ENCODE measurements at places on chromosomes 5 and 9.

DNA sequence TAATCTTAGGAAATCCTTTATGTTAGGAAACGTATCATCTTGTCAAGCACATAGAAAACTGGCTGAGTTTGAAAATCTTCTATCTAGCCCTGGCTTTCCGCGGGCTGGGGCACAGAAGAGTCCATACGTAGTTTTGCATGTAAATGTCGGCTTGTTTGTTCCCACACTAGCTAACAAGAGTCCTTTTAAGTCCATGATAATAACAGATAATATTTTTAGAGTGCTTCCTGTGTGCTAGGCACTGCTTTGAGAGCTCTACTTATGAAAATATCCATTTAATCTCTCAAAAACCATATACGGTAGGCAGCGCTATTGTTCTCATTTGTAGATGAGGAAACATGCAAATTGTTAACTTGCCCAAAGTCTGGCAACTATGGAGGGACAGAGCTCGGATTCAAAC is 40.5 kb downstream of the FYB1 start:
- no peak for DNase-seq

DNA sequence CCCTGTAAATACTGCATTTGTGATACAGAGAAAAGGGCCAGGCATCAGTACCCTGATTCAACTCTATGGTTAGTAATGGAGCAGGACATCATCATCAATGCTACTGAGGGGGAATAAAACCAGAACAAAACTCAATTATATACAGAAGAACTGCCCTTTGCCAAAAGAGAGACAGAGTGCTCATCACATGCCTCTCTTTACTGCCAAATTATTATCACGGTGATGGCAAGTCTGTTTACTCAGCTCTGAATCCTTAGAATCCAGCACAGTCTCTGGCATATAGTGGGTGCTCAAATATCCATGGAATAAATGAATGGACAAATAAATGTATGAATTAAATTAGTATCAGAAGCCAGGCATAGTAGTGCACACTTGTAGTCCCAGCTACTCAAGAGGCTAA is 130.2 kb downstream of the TTC39B start:
- no peak for DNase-seq

DNA sequence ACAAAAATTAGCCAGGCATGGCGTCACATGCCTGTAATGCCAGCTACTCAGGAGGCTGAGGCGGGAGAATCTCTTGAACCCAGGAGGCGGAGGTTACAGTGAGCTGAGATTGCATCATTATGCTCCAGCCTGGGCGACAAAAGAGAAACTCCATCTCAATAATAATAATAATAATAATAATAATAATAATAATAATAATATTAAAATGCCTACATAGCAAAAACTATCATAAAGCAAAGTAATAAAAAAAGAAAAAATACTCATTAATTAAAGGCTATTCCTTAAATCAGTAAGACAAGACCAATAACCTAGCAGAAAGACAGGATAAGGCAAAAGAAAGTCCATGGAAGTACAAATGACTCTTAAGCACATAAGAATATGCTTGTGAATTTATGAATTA is 50.0 kb downstream of the MRPS27 start:
- no peak for DNase-seq

DNA sequence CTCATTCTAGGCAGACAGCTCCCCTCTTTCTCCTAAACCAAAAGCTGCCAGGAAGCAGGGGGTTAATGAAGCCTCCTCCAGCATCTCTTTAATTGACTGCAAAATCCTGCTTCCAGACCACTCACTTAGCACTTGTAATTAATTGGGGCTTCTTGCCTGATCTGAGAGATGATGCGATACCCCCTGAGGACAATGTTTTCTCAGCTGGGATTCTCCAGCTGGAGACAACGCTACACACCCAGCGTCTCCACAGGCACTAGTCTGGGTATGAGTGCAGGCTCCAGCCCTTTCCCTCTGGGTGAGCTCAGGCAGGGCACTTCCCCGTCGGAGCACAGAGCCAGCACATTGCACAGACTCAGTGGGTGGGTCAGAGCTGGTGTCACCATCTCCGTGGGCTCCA is 16.1 kb downstream of the CPLX2 start:
- DNase-seq, result no peak

DNA sequence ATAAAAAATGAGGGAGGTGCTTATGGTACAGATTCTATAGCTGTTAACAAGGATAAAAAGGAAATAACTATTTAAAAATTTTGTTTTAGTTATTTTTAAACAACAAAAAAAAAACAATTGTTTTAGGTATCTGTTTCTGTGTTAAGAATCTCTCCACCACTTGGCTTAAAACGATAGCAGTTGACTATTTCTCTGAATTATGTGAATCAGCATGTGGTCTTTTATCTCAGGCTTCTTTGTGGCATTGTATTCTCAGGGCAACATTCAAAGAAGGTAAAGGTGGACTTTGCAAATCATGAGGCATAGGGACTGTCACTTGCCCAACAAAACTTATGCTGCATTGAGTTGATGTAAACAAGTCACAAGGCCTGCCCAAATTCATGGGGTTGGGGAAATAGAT is 55.2 kb downstream of the ERBIN start:
- no peak for DNase-seq

DNA sequence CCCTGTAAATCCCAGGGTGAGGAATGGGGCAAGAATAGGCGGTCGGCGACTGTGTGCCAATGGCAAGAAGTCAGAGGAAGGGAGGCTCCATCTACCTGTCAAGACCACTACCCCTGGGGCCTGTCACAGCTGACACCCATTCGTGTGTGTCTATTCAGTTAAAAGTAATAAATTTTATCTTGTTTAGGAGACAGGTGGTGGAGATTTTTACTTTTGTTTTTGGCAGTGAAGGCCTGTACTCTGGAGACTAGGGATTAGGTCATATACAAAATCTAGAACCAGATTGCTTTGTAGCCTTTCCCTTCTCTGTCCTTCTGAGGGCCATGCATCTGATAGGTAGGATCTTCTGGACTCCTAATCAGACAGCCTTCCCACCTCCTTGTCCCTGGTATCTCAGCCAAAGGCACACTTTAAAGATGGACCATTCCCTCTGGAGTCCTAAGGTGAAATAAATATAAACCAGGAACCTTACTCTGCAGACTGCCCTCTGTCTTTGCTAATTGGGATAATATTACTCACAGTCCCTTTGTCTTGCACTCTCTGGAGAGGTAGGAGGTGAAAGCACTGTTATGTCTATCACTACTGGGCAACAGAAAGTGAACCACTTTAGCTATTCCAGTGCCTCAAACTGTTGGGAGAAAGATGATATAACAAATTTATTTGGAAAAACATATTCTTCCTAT is 213.2 kb upstream of the ACTBL2 start:
- DNase-seq, result no peak

DNA sequence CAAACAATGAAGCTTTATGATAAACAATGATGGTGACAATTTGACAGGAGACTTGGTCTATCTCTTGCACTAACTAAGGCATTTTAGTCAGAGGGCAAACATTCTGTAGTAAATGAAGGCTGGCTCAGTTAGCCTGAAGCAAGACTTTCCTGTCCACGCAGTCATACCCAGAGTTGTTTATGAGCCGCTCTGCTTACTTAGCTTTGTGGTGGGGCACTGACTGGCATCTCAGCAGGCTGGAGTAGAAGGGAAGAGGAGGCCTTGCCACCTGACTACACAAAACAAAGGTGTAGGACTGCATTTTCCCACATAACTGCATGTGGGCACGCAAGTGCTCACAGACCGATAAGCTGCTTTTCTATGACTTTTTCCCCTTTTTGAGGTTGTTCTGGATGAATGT is 133.7 kb upstream of the EPB41L4A start:
- no peak for DNase-seq

- no peak for DNase-seq
Observed at GRCh38 chr5:2193542-2194235, 311.0 kb upstream of the IRX4 start.

DNA sequence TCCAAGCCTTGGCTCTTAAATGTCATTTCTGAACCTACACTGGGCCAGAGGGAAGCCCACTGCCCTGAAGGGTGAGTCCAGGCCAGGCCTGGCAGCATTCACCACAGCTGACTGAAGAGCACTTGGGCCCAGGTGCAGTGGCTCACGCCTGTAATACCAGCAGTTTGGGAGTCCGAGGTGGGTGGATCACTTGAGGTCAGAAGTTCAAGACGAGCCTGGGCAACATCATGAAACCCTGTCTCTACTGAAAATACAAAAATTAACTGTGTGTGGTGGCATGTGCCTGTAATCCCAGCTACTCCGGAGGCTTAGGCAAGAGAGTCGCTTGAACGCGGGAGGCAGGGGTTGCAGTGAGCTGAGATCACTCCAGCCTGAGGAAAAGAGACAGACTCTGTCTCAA is 5.1 kb downstream of the CCIN start:
- DNase-seq, result no peak

GRCh38 chr9:87233899-87234455 is 263.7 kb upstream of the DAPK1 start:
- DNase-seq, result no peak

- peak; percentile 84 for DNase-seq
Observed at GRCh38 chr5:16894236-16895057, 41.6 kb downstream of the MYO10 start.

- DNase-seq, result no peak
Observed at GRCh38 chr9:79984429-79985067, 412.8 kb downstream of the TLE4 start.

DNA sequence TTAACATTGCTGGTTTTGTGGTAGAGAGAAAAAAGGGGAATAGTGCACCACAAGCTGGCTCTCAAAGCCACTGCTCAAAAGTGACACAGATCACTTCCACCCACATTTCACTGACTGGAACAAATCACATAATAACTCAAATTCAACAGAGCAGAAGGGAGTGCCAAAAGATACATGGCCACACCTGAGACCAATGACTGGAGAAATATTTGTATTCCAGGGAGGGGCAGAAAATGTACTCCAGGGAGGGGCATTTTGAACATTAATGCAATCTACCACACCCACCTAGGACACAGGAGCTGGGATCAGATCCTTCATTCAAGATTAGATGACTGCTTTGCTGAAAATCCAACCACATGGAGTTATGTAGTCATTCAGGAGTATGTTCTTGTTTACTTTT is 44.8 kb upstream of the ALDOB start:
- peak; percentile 70 for DNase-seq

- DNase-seq, result peak; percentile 60
Observed at GRCh38 chr5:141641634-141642267, 5.0 kb downstream of the RELL2 start.

DNA sequence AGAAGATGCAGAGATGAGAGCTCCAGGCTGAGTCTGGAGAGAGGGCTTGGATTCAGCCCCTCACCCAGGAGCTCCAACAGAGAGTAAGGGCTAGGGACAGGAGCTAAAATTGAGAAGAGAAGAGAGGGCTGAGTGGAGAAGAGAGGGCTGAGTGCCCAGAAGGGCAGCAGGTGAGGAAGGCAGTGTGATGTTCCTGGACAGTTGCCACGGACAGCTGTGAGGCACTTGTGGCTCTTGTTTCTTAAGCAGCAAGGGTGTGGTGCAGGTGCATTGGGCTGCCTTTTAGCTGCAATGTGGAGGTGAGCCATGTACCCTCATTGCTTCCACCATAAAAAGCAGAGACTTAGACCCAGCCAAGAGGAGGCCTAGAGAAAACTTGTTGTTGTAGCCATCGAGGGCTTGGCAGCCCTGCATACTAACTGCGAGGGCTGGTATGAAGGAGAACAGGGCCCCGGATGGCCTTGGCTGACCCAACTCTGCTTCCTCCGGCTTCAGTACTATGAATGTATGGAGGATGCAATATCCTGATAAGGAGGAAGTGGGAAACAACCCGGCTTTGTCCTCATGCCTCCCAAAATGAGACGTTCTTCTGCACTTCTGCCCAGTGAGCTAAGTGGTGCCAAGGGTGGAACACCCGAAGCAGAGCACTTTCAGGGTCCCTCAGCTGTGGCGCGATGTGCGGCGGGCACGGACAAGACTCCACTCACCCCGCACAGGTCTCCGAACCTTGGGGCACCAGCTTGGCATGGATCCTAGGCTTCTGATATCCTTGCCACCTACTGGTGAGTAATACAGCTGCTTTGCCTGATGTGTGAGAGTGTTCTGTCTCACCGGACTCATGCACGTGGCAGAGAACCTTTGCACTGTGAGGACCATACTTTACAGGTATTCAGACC is 65.2 kb downstream of the LRRC70 start:
- no peak for DNase-seq

- no peak for DNase-seq
Observed at GRCh38 chr9:129109537-129109903, 1.1 kb downstream of the CRAT start.

DNA sequence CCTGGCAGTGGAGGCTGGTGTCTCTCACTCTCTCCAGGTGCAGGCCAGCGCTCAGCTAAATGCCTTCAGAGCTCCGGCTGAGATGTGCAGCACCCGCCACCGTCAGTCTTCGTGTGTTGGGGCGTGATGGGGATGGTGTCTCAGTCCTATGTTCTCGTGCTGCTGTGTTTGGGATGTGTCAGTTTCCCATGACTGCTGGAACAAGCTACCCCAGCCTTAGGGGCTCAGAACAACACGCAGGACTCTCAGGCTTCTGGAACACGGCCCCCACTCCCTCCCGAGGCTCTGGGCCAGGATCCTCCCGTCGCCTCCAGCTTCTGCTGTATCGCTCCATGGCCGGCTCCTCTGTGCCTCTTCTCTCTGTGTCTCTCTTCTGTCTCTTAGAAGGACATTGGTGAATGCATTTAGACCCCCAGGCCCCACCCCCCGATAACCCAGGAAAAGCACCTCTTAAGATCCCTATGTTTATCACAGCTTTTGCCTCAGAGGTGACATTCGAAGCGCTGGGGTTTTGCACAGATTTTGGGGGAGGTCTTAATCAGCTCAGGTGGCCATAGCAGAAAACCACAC is 9.6 kb upstream of the CEP72 start:
- DNase-seq, result no peak

All from epithelial cell of prostate (primary cell).